ENCODE measurements at places on chromosomes 3 and 15. TPM values are rescaled to one million over a fixed set of nuclear protein-coding genes. Genes with fewer than 3 reads are reported as not detected.
A peak's percentile ranks its signal among the peaks of the same experiment; 100 is the strongest.

- H3K4me1 ChIP-seq: no peaks in the 10 kb centered on the region
- H3K36me3 ChIP-seq: no peaks in the 10 kb centered on the region
- DNase-seq: no peak
- H3K27ac ChIP-seq: no peak overlapping the region
- H3K4me3 ChIP-seq: no peak overlapping the region
- H3K27me3 ChIP-seq: no peaks in the 10 kb centered on the region
These were observed 157.6 kb upstream of the PPP2R3A start for GRCh38 chr3:135807879-135808278.

DNA sequence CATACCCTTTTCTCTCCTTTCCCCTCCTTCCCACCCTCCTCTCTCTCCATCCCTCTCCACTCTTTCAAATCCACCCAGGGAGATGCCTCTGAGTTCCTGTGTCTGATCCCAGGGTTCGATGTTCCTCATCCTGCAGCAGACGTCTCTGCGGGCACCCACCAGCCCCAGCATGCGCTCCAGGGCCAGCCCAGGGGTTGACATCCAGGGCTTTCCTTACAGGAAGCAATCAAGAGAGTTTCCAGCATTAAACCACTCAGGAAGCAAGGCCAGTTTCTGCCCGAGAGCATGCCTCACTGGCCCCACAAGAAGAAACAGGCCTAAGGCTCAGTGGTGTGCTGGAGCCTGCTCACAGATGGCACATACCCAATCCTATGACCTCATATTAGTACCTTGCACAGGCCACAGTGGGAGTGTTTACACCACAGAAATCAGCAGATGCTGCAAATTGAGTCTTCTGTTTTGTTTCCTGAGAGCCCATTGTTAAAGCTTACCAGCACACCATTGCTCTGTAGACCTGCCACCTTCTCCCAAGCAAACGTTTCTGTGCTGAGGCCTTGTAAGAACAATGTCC lies 13.2 kb downstream of the SLC6A1 start:
- H3K4me1 ChIP-seq: no peaks in the 10 kb centered on the region
- H3K36me3 ChIP-seq: no peaks in the 10 kb centered on the region
- no peak overlapping the region for H3K4me3 ChIP-seq
- H3K27ac ChIP-seq: no peak overlapping the region
- DNase-seq: no peak

- H3K36me3 ChIP-seq: no peaks in the 10 kb centered on the region
- no peaks in the 10 kb centered on the region for H3K27me3 ChIP-seq
- H3K4me3 ChIP-seq: no peak overlapping the region
- H3K27ac ChIP-seq: no peak overlapping the region
- H3K4me1 ChIP-seq: no peaks in the 10 kb centered on the region
These were observed 30.9 kb downstream of the ARNT2 start for GRCh38 chr15:80434926-80435720.

Gene OR5H14
- total RNA-seq: not detected

- no peak overlapping the region for H3K27ac ChIP-seq
- DNase-seq: no peak
- no peaks in the 10 kb centered on the region for H3K36me3 ChIP-seq
- no peaks in the 10 kb centered on the region for H3K27me3 ChIP-seq
- H3K4me1 ChIP-seq: no peaks in the 10 kb centered on the region
- H3K4me3 ChIP-seq: no peak overlapping the region
These were observed 25.3 kb downstream of the RBPMS2 start for GRCh38 chr15:64749999-64750657.

Gene PSMA4
- total RNA-seq: 107 TPM

DNA sequence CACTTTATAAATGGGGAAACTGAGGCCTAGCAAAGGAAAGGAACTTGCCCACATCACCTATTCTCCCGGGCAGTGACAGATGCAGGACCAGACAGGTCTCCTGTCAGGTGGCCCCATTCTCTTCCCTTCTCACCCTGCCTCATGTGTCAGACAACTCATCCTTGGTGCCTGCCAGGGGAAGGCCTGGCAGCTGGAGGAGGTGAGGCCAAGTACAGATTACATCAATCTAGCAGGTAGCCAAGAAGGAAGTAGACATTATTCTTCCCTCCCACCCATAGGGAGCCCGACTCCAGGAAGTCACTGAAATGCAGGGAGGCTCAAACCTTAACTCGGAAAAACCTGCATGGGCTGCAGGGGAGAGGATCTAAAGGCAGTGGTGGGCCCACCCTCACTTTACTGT lies 39.6 kb downstream of the DAPK2 start:
- no peak overlapping the region for H3K4me3 ChIP-seq
- H3K36me3 ChIP-seq: no peaks in the 10 kb centered on the region
- no peaks in the 10 kb centered on the region for H3K27me3 ChIP-seq
- H3K27ac ChIP-seq: peak overlapping the region; percentile 68
- DNase-seq: no peak

GRCh38 chr3:188956839-188957489 lies 214.8 kb upstream of the TPRG1 start:
- DNase-seq: no peak
- no peak overlapping the region for H3K4me3 ChIP-seq
- H3K27me3 ChIP-seq: no peaks in the 10 kb centered on the region
- peaks cover 8% of the 10 kb centered on the region for H3K4me1 ChIP-seq
- H3K27ac ChIP-seq: peak overlapping the region; percentile 37

Gene SMCO1
- not detected for total RNA-seq

DNA sequence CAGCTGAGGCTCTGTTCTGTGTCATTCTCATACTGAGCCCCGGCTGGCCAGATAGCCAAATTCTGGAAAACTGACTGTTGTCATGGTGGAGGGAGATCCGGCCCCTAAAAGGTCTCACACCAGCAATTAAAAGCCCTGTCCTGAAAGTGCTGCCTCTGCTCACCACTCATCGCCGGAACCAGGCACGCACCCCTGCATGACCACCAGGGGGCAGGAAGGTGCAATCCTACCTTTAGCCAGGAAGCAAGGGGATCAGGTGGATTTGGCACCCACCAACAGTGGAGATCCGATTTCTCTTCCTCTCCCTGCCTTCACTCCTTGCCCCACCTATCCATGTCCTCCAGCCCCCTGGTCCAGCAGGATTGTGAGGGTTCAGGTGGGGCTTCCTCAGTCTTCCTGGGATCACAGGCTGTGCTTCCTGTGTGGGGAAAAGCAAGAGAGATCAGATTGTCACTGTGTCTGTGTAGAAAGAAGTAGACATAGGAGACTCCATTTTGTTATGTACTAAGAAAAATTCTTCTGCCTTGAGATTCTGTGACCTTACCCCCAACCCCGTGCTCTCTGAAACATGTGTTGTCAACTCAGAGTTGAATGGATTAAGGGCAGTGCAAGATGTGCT lies 16.1 kb upstream of the CACNA2D2 start:
- no peak overlapping the region for H3K27ac ChIP-seq
- DNase-seq: no peak
- H3K36me3 ChIP-seq: no peaks in the 10 kb centered on the region
- H3K4me3 ChIP-seq: no peak overlapping the region
- H3K4me1 ChIP-seq: peaks cover 19% of the 10 kb centered on the region

Gene PAQR9
- not detected for total RNA-seq

- DNase-seq: no peak
- no peak overlapping the region for H3K4me3 ChIP-seq
- no peaks in the 10 kb centered on the region for H3K36me3 ChIP-seq
- H3K27ac ChIP-seq: no peak overlapping the region
- H3K4me1 ChIP-seq: no peaks in the 10 kb centered on the region
These were observed 48.7 kb downstream of the PRICKLE2 start for GRCh38 chr3:64176461-64176996.

GRCh38 chr3:140636406-140637138 lies 41.3 kb upstream of the TRIM42 start:
- H3K27ac ChIP-seq: no peak overlapping the region
- no peaks in the 10 kb centered on the region for H3K36me3 ChIP-seq
- H3K27me3 ChIP-seq: no peaks in the 10 kb centered on the region
- DNase-seq: no peak
- H3K4me3 ChIP-seq: no peak overlapping the region

DNA sequence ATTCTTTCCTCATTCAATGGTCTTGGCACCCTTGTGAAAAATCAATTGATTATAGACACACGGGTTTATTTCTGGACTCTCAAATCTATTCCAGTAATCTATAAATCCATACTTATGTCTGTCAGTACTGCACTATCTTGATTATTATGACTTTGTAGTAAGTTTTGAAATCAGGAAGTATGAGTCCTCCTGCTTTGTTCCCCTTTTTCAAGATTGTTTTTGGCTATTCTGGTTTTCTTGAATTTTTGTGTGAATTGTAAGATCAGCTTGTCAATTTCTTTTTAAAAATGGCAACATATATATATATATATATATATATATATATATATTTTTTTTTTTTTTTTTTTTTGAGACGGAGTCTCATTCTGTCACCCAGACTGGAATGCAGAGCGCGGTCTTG lies 32.3 kb upstream of the CFAP20DC start:
- H3K4me3 ChIP-seq: no peak overlapping the region
- DNase-seq: no peak
- no peaks in the 10 kb centered on the region for H3K36me3 ChIP-seq
- no peak overlapping the region for H3K27ac ChIP-seq
- no peaks in the 10 kb centered on the region for H3K27me3 ChIP-seq

GRCh38 chr3:104396974-104397669 lies 969.6 kb upstream of the ALCAM start:
- H3K36me3 ChIP-seq: no peaks in the 10 kb centered on the region
- no peak overlapping the region for H3K27ac ChIP-seq
- H3K4me3 ChIP-seq: no peak overlapping the region
- H3K27me3 ChIP-seq: no peaks in the 10 kb centered on the region
- DNase-seq: no peak

Measured in vagina (tissue), 2 donors.